Stimulated activated CD4-positive, alpha-beta T cell treated with anti-CD3 and anti-CD28 coated beads, Interleukin-12 subunit alpha, Interleukin-12 subunit beta, amount 100 ng/mL, for 24 hours (primary cell): ENCODE measurements at places on chromosomes 3 and 15.

DNA sequence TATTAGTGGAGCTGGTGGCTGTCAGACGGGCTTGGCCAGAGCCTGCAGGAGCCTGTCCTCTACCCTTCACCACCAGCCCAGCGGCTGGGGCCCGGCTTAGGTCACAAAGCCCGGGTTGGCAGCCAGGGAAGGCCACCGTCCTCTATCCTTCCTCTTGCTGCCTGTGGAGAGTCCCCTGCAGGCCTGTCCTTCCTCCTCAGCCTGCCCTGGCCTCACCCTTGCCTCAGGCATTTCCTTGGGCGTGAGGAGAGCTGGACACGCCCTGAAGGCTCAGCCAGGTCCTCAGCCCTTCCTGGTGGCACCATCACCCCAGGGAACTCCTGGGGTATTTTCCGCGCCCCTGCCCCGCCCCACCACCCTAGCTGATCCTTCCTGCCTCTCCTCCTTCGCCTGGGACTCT is 7.7 kb downstream of the CHAC1 start:
- no peak for DNase-seq

DNA sequence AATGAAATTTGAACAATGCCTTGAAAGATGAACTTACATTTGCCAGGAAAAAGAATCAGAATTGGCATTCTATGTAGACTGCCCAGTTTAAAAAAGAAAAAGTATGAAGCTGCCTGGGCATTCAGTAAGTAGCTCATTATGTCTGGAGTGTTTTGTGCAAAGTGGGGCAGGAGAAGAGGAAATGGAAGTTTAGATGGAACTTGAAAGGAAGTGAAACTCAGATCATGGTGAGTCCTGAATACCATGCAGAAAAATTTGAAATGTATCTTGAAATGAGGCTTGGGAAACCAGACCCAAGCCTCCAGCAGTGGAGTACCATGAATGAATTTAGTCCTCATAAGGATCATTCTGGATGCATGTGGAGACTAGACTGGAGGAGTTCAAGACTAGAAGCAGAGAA is 4.8 kb upstream of the MORC1 start:
- DNase-seq: no peak

- no peak for DNase-seq
Measured at GRCh38 chr15:99680276-99680675, 53.0 kb downstream of the LYSMD4 start.

DNA sequence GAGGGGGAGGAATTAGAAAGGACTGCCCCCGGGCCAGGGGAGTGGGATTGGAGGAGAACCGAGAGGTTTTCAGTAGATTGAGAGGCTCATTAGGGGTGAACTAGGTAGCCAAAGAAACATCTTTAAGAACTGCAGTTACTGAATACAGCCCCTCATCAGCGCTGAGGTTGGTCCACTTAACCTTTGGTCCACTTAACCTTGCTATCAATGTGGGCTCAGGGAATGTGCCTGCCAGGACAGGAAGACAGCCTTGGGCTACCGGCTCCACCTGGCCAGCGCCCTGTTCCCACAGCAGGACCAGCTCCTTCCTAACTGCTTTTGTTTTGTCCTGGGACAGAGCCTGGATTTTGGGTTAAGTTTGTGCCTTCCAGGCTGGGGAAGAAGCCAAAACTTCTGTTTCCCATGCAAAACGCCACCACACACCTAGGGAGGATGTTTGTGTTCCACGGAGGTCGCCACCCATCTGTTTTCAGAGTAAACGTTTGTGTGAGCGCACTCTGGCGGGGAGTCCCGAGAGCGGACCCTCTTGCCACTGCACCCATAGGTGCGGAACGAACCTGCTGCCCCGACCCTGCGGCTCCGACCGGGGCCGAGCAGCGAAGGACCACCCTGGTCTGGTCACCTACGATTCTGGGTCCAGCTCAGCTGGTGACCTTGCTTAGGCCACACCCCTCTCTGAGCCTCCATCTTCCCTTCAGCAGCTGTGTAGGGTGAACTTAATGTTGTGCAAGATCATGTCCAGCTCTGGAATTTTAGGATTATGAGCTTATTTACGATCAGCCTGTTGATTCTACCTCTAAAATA is 107.4 kb downstream of the VGLL4 start:
- DNase-seq: no peak

GRCh38 chr15:52568601-52569585 is at the start of gene ARPP19:
ARPP19 (minus strand) TSS chr15:52569030; CDS start chr15:52568892, 138 bp downstream.
- DNase-seq: peak; percentile 80

GRCh38 chr3:37899101-37899707 is 37.5 kb downstream of the CTDSPL start:
- DNase-seq: no peak

GRCh38 chr3:127682561-127682960 is 9.8 kb downstream of the ABTB1 start:
- no peak for DNase-seq

- peak; percentile 13 for DNase-seq
Measured at GRCh38 chr3:127694467-127695215, 21.9 kb downstream of the ABTB1 start.

DNA sequence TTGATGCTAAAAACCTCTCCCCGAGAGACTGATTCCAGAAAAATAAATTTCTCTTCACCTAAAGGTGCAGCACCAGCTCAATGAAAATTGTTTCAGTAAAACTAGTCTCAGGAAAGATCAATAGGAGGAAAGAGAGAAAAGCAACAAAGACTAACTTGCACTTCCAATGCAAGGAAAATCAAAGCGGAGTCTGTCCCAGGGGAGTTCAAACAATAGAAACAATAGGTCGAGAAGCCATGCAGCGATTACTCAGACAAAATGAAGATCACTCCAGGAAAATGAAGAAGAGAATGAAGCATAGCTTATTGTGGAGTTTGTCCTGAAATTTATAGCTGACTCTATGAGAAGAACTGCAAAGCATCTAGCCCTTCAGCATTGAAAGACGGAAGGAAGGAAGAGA is 105.1 kb upstream of the FRMD4B start:
- DNase-seq: no peak

GRCh38 chr3:48897460-48898376 is 964 bp downstream of the SLC25A20 start:
- no peak for DNase-seq

- DNase-seq: no peak
Measured at GRCh38 chr15:44300572-44300971, 12.1 kb downstream of the GOLM2 start.

DNA sequence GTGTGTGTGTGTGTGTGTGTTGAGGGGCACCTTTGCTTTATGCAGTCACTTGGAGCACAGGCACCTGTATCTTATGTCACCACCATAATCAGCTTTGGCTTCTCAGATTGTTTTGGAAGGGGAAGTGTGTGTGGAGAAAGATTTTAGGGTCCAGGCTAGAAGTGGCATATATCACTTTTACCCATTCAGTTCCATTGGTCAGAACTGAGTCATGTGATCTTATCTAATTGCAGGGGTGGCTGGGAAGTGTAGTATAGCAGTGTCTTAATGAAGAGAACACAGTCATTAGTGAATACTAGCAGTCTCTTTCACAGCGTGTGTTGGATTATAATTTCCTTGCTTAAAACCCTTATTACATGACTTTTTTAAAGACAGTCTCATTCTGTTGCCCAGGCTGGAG is 20.6 kb downstream of the NCK1 start:
- DNase-seq: no peak

DNA sequence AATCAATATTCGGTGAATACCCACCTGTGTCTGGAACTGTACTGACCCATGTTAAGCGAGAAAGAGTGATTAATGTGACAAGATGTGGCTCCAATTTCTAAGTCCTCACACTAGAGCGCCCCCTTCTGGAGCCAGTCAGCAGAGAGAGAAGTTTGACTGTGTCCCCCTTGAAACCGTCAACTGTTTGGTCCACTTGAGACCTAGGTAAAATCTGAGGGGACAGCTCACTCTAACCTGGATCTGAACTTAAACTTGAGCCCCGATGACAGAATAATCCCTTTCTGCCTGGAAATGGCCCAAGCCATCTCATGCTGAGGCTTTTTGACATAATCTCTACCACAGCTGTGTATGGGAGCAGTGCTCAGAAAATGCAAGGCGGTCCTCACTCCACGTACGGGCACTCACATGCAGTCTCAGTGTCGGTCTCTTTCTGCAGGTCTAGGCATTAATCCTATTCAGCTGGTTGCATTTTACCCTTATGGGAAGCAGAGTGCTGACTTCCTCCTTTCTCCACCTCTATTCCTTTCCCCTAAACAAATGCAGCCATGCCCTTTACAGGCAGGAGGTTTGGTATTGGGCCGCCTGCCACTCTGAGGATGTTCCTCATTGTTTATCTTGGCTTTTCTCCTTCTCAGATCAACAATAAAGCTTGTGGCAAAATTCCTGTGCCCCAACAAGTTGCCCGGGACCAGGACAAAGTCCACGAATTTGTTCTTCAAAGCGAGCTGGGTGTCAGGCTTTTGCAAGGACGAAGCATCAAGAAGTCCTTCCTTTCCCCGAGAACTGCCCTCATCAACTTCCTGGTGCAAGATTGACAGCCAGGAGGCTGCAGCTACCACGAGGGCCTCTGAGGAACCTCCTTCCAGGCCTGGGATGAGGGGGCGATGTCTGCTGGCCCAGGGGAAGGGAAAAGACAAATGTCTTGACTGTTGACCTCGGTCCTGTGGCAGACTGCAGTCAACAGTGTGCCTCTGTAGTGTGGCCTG is 47.5 kb upstream of the LIMD1 start:
- peak; percentile 3 for DNase-seq

DNA sequence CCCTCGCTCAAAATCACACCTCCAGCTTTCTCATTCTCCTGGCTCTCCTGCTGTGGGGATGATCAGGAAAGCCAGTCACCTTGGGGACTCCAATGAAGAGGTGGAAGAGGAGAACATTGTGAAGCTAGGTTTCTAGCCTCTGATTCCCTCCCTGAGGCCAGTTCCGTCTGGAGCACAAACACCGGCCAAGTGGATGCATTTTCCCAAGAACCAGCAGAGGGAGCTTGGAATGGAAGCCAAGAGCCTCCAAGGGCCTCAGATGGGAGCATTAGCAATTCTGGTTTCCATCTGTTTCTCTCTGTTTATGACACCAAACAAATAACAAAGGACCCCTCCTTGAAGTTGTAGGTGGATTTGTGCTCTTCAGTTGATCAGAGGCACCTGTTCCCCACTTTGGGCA is 40.6 kb upstream of the NMNAT3 start:
- DNase-seq: no peak

DNA sequence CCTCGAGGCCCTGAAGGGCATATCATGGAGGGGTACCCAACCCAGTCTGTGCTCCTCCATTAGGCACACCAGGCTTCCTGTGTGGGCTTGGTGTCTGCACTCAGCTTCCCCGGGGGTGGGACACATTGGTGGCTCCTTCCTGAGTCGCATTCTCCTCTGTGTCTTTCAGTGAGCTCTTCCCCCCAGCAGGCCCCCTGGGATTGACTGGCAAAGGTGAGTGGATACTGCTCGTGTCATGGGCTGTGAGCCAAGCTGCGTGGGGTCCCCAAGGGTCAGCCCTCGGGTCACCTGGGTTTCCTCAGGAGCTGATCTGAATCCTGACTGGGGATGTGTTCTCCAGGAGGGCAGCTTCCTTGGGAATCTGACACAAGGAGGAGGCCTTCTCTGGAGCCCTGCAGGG is 231.0 kb downstream of the SNRPN start:
- DNase-seq: no peak

GRCh38 chr3:134232151-134232550 is 18.5 kb downstream of the RYK start:
- DNase-seq: no peak

- no peak for DNase-seq
Measured at GRCh38 chr15:38860674-38861073, 296.1 kb upstream of the RASGRP1 start.

- no peak for DNase-seq
Measured at GRCh38 chr3:193271101-193271840, 30.2 kb downstream of the PLAAT1 start.
